Lung (tissue), 17 donors: ENCODE measurements at places on chromosomes 4 and X. TPM values are rescaled to one million over a fixed set of nuclear protein-coding genes. Genes with fewer than 3 reads are reported as not detected.

GRCh38 chr4:67983333-67983732, 20.0 kb upstream of the TMPRSS11A start:
- no peaks in the 10 kb centered on the region for H3K27me3 ChIP-seq
- no peak overlapping the region for H3K27ac ChIP-seq
- H3K4me3 ChIP-seq, result no peak overlapping the region

GRCh38 chrX:57933321-57933720, 23.1 kb upstream of the ZXDA start:
- H3K27ac ChIP-seq, result no peak overlapping the region
- no peak for DNase-seq
- H3K4me1 ChIP-seq, result no peaks in the 10 kb centered on the region
- no peaks in the 10 kb centered on the region for H3K36me3 ChIP-seq
- no peak overlapping the region for H3K4me3 ChIP-seq
- no peaks in the 10 kb centered on the region for H3K27me3 ChIP-seq

DNA sequence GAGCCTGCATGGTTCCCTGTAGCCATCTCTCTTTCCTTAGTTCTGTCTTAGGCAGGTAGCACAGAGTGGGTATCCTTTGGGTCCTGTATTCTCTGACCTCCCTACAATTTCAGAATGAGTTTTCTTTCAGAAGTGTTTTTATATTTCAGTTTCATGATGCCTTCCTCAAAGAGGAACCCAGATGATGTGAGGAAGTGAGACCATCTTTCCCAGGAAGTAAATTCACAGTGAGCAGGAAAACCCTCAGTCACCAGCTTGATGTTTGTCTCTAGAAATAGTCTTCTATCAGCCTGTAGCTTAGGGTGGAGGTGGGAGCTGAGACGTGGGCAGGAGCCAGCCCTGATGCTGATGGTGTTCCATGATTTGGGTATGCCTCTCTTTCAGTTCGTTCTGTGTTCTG, 16.9 kb downstream of the PLAC1 start:
- no peaks in the 10 kb centered on the region for H3K36me3 ChIP-seq
- peaks cover 4% of the 10 kb centered on the region for H3K27me3 ChIP-seq
- H3K27ac ChIP-seq, result no peak overlapping the region
- no peak overlapping the region for H3K4me3 ChIP-seq

- no peak overlapping the region for H3K27ac ChIP-seq
- no peaks in the 10 kb centered on the region for H3K27me3 ChIP-seq
- peaks cover 3% of the 10 kb centered on the region for H3K36me3 ChIP-seq
- H3K4me3 ChIP-seq, result no peak overlapping the region
- DNase-seq, result no peak
- no peaks in the 10 kb centered on the region for H3K4me1 ChIP-seq
Observed at GRCh38 chr4:141730805-141731204, 94.4 kb downstream of the IL15 start.

The ASB12 gene
- 0.46 TPM for total RNA-seq

DNA sequence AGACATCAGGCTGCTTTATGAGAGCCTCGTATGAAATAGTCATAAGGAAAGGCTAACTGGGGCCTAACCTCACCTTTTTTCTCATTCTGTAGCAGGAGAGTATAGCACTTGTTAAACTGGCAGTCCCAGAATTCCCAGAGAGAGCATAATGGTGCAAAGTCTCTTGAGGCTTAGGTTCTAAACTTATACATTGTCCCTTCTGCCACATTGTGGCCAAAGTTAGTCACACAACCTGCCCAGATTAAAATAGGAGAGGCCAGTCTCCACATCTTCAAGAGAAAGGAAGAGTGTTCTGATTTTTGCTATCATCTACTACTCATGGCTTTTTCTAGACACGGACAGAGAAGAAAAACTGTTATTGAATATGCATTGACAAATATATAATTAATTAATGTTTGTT, 1588.9 kb upstream of the PCDH7 start:
- H3K4me1 ChIP-seq, result no peaks in the 10 kb centered on the region
- no peak overlapping the region for H3K27ac ChIP-seq
- H3K27me3 ChIP-seq, result no peaks in the 10 kb centered on the region

DNA sequence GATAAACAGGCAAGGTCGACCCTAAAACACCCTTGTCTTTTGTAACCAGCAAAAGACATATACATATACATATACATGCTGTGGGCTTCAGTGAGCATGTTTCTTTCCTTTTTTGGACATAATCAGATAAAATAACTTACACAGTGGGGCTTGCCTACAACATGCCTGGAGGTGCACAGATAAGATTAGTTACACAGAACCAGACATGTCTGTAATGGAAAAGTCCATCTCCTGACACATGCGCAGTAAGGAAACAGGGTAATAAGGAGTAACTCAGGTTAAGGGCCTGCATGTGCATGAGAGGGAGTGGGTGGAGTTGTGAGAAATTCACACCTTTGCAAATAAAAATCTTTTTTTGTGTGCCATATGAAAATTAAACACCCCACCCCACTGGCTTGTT, 3.4 kb downstream of the UGT2A1 start:
- H3K36me3 ChIP-seq, result no peaks in the 10 kb centered on the region
- H3K27ac ChIP-seq, result no peak overlapping the region
- no peak overlapping the region for H3K4me3 ChIP-seq
- no peak for DNase-seq

The HERC6 gene
- 12.1 TPM for total RNA-seq

The UGT2B10 gene
- total RNA-seq, result not detected

GRCh38 chr4:37685823-37686372, 278 bp downstream of the RELL1 start:
- peak overlapping the region; percentile 99 for H3K27ac ChIP-seq
- no peaks in the 10 kb centered on the region for H3K36me3 ChIP-seq
- peaks cover 16% of the 10 kb centered on the region for H3K4me1 ChIP-seq
- peak overlapping the region; percentile 94 for H3K4me3 ChIP-seq

The HPGDS gene
- total RNA-seq, result 7.0 TPM

DNA sequence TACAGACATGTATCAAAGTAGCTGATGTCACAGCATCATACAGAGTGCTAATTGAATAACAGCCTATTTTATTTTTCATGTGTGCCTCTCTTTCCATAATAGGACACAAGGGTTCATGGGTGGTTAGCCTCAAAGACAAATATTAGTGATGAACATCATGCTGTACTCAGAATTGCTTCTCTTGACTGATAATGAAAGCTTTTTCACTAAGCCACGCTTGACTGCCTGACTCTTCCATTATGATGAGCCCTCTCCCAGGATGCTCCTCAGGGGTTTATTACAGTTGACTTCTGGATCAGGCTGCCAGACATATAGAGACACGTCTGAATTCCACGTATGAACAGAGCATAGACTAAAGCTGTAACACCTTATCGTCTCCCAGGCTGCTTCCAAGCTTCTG, 2757.5 kb downstream of the PCDH7 start:
- no peak overlapping the region for H3K27ac ChIP-seq
- H3K36me3 ChIP-seq, result no peaks in the 10 kb centered on the region
- no peaks in the 10 kb centered on the region for H3K4me1 ChIP-seq
- H3K27me3 ChIP-seq, result no peaks in the 10 kb centered on the region

DNA sequence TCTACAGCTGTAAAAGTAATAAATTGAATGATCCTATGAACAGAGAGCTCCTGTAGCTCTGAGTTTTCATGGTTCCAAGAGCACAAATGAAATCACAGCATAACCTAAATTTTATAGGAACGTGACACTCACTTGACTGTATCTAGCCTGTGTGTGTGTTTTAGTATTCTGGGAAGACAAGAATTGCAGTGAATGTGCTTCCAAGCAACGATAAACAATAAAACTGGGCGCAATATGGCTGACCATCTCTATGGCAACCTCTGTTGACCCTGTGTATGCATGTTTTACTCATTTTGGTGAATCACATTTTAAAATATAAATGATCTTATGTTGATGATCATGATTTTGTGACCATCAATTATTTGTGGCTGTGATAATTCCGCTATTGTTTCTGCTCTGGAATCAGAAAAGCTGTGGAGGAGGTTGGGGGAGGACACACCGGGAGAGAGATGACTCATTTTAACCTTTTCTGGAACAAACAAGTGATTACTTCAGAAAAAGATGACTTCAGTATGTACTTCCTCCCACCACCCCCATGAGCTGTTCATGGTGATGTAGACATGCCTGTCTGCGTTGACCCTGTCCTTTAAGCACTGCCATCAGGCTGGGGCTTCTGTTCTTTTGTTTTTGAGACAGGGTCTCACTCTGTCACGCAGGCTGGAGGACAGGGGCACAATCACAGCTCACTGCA, 31.8 kb downstream of the USP11 start:
- no peaks in the 10 kb centered on the region for H3K4me1 ChIP-seq
- H3K4me3 ChIP-seq, result no peak overlapping the region
- peaks cover 3% of the 10 kb centered on the region for H3K27me3 ChIP-seq
- no peak overlapping the region for H3K27ac ChIP-seq
- no peak for DNase-seq

GRCh38 chr4:185128272-185129119, 14.6 kb upstream of the SLC25A4 start:
- H3K27ac ChIP-seq, result peak overlapping the region; percentile 57
- H3K4me1 ChIP-seq, result peaks cover 11% of the 10 kb centered on the region
- peak; percentile 46 for DNase-seq

DNA sequence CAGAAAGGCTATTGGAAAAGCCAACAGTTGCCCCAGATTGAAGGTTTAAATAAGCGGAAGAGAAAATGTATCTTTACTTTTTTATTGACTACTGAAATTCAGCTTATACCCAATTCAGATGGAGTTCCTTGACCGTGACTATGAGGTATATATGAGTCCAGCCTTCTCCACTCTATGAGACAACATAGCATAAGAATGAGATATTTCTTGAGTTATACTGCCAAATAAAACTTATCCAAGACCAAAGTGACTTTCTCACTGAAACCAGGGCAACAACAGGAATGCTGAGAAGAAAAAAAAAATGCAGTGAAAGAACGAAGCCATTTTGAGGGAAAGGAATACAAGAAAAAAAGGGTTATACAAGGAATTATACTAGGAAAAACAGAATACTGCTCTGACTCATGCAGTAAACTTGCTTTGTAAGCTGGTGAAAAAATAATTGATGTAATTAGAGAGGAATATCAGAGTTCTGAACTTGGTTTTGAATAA, 16.3 kb upstream of the PDK3 start:
- H3K4me3 ChIP-seq, result no peak overlapping the region
- DNase-seq, result no peak
- H3K4me1 ChIP-seq, result no peaks in the 10 kb centered on the region
- H3K27me3 ChIP-seq, result peaks cover 3% of the 10 kb centered on the region

- H3K4me1 ChIP-seq, result no peaks in the 10 kb centered on the region
- peak; percentile 8 for DNase-seq
- no peak overlapping the region for H3K27ac ChIP-seq
- no peaks in the 10 kb centered on the region for H3K36me3 ChIP-seq
- H3K4me3 ChIP-seq, result no peak overlapping the region
Observed at GRCh38 chr4:38856046-38856445, 571 bp downstream of the TLR6 start.

- H3K4me1 ChIP-seq, result no peaks in the 10 kb centered on the region
- no peaks in the 10 kb centered on the region for H3K36me3 ChIP-seq
- H3K27me3 ChIP-seq, result no peaks in the 10 kb centered on the region
Observed at GRCh38 chr4:57554556-57555092, 444.4 kb upstream of the IGFBP7 start.

The GUCY1B1 gene
- total RNA-seq, result 36.9 TPM

- no peak overlapping the region for H3K4me3 ChIP-seq
- H3K4me1 ChIP-seq, result no peaks in the 10 kb centered on the region
- peaks cover 25% of the 10 kb centered on the region for H3K27me3 ChIP-seq
- H3K27ac ChIP-seq, result peak overlapping the region; percentile 33
- H3K36me3 ChIP-seq, result no peaks in the 10 kb centered on the region
Observed at GRCh38 chrX:115630204-115630603, 69.2 kb downstream of the PLS3 start.

The ZAR1 gene
- not detected for total RNA-seq

The AVPR2 gene
- total RNA-seq, result 0.98 TPM

DNA sequence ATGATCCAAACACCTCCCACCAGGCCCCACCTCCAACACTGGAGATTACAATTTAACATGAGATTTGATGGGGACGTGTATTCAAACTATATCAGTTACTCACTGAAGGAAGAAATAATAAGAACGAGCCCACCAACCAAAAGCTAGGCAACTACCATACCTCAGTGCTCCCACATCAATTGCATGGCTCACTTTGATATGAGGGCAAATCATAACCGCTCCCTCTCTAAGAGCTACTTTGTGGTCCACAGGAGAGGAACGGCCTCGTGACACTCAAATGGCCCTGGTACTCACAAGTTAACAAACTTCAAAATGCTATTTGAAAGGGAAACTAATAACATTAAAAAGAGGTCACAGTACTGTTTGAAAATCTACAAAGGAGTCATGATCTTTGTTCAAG, 170.7 kb upstream of the SLC7A11 start:
- no peaks in the 10 kb centered on the region for H3K4me1 ChIP-seq
- H3K36me3 ChIP-seq, result no peaks in the 10 kb centered on the region
- DNase-seq, result no peak
- H3K27ac ChIP-seq, result no peak overlapping the region
- H3K27me3 ChIP-seq, result no peaks in the 10 kb centered on the region

The TMPRSS11B gene
- total RNA-seq, result 0.20 TPM

The MCF2 gene
- total RNA-seq, result 0.37 TPM

GRCh38 chr4:165005352-165005925, 26.4 kb upstream of the TRIM60 start:
- H3K27me3 ChIP-seq, result no peaks in the 10 kb centered on the region
- no peak for DNase-seq
- H3K4me3 ChIP-seq, result no peak overlapping the region
- no peak overlapping the region for H3K27ac ChIP-seq

The POU3F4 gene
- not detected for total RNA-seq

DNA sequence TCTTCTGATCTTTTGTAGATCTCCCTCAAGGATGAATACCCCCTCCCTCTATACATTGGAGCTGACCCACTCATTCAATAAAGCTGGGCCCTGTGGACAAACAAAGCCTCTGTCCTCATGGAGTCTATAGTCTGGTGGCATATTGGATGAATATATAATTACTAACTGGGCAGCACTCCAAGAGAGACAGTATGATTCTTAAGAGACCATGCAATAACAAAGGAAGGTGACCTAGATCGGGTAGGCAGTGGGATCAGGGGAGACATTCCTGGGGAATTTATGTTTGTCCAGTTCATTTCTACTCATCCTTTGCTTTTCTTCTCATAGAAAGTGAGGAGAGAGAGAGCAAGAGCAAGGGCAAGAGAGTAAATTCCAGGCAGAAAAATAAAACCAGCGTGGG, 23.5 kb upstream of the CXCL13 start:
- H3K27ac ChIP-seq, result no peak overlapping the region
- H3K4me1 ChIP-seq, result no peaks in the 10 kb centered on the region
- no peak for DNase-seq
- no peak overlapping the region for H3K4me3 ChIP-seq

The FHDC1 gene
- total RNA-seq, result 11.7 TPM

GRCh38 chrX:134544513-134545151, 84.7 kb downstream of the HPRT1 start:
- H3K4me1 ChIP-seq, result peaks cover 2% of the 10 kb centered on the region
- H3K36me3 ChIP-seq, result no peaks in the 10 kb centered on the region
- DNase-seq, result no peak

GRCh38 chrX:48802905-48803200, 986 bp downstream of the HDAC6 start:
- DNase-seq, result no peak
- H3K4me1 ChIP-seq, result no peaks in the 10 kb centered on the region
- H3K27me3 ChIP-seq, result no peaks in the 10 kb centered on the region
- no peak overlapping the region for H3K4me3 ChIP-seq

- H3K36me3 ChIP-seq, result peaks cover 10% of the 10 kb centered on the region
- no peak overlapping the region for H3K27ac ChIP-seq
- no peaks in the 10 kb centered on the region for H3K4me1 ChIP-seq
- no peak overlapping the region for H3K4me3 ChIP-seq
- H3K27me3 ChIP-seq, result no peaks in the 10 kb centered on the region
Observed at GRCh38 chrX:129449148-129449547, 74.1 kb downstream of the SMARCA1 start.

GRCh38 chrX:47831788-47832187, 4.9 kb upstream of the ZNF81 start:
- H3K27ac ChIP-seq, result no peak overlapping the region
- DNase-seq, result peak; percentile 23
- H3K4me3 ChIP-seq, result no peak overlapping the region
- no peaks in the 10 kb centered on the region for H3K36me3 ChIP-seq
- peaks cover 3% of the 10 kb centered on the region for H3K4me1 ChIP-seq
